ENCODE measurements at places on chromosomes 3 and 15. TPM values are rescaled to one million over a fixed set of nuclear protein-coding genes. Genes with fewer than 3 reads are reported as not detected.

Gene TNFSF10
- not detected for total RNA-seq

GRCh38 chr3:12744326-12744725, 14.7 kb downstream of the TMEM40 start:
- no peak for DNase-seq

DNA sequence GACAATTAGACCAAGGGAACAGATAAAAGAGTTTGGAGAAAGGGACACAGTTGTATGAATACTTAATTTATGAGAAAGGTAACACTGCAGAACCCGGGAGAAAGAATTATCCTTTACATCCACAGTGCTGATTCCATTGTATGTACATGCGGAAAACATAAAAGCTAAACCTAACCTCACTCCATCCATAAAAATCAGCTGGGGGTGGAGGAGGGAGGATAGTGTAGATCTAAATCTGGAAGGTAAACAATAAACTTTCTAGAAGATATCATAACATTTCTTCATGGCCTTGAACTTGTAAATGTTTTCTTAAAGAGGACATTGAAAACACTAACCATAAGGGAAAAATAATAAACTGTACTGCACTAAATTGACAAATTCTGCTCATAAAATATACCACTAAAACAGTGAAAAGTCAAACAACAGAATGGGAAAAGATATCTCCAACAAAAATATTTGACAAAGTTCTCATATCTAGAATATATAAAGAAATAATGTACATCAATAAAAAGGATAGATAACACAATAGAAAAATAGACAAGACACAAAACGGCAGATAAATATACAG, 220.5 kb downstream of the DPH6 start:
- no peak for DNase-seq

Gene C3orf49
- not detected for total RNA-seq

DNA sequence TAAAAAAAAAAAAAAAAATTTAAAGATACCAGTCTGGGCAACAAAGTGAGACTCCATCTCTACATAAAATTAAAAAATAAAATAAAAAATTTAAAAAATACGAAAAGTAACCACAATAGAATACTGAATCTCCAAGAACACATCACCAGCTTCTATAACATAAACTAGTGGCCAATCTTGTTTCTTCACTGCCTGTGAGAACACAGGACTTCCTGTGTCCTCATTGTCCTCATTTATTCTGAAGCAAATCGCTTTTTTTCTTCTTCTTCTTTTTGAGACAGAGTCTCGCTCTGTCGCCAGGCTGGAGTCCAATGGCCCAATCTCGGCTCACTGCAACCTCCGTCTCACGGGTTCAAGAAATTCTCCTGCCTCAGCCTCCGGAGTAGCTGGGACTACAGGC, 28.6 kb upstream of the RAB7A start:
- no peak for DNase-seq

GRCh38 chr3:126923423-126923822, 59.5 kb upstream of the PLXNA1 start:
- DNase-seq = no peak

GRCh38 chr3:72308641-72309040, 523.7 kb upstream of the PROK2 start:
- DNase-seq = no peak

DNA sequence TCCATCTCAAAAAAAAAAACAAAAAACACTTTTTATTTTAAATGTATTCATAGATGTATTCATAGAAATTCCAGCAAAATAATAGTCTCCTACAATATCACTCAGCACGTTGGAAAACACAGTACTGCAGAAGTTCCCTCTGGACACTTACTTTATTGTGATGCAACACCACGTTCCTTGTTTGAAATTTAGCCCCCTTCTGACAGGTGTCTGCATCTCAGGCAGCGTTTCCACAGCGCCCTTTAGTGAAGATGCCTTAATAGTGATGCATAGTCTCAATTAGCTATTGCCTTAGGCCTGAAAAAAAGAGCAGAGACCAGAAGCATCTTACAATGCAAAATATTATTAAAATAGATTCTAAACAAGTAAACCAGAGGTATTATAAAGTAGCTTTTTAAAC, 20.3 kb downstream of the IL12A start:
- no peak for DNase-seq

Gene CRABP1
- 314 TPM for total RNA-seq

Gene ASB7
- total RNA-seq = 14.5 TPM

DNA sequence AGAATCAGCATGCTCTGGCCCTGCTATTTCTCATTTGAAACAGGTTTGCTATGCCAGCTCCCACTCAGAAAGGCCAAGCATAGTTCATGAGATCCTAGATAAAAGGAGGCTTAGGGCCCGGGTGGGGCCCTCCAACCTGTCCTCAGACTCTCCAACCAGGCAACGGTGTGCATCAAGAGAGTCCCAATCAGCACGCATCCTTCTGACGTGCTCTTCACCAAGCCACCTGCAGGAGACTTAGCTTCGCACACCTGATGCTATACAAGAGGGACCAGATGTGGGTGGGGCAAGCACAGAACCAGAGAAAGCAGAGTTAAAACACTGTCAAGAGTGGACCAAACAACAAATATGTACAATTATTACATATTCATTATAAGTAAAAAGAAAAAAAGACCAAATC, 17.3 kb downstream of the STIMATE start:
- DNase-seq = no peak

Gene CCK
- not detected for total RNA-seq

- no peak for DNase-seq
These were observed 11.2 kb downstream of the EXD1 start for GRCh38 chr15:41219381-41219780.

- no peak for DNase-seq
These were observed 52.1 kb upstream of the MYRIP start for GRCh38 chr3:39757307-39757706.

DNA sequence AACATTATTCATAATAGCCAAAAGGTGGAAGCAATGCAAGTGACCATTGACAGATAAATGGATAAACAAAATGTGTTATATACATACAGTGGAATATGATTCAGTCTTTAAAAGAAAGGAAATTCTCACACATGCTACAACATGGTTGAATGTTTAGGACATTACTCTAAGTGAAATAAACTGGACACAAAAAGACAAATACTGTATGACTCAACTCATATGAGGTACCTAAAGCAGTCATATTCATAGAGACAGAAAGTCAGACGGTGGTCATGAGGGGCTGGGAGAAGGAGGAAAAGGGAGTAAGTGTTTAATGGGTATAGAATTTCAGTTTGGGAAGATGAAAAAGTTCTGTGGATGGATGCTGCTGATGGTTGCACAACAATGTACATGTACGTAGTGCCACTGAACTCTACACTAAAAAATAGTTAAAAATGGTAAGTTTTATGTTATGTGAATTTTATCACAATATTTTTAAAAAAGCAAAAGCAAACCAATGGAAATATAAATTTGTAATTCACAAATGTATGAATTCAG, 5.3 kb downstream of the TXNRD3 start:
- DNase-seq = no peak

DNA sequence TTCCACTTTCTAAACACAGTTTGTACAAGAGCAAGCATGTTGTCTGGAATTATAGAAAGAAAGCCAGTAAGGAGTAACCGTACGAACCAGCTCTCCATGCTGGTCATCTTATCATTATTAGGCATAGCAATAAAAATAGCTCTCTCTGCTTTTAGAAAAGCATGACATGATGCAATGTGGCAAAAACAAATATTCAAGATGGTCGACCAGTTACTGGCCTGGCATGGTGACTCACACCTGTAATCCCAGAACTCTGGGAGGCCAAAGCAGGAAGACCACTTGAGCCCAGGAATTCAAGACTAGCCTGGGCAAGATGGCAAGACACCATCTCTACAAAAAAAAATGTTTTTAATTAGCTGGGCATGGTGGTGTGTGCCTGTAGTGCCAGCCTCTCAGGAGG, 2.6 kb upstream of the MAP4 start:
- no peak for DNase-seq

GRCh38 chr3:116198087-116198486, 247.2 kb downstream of the LSAMP start:
- DNase-seq = no peak

DNA sequence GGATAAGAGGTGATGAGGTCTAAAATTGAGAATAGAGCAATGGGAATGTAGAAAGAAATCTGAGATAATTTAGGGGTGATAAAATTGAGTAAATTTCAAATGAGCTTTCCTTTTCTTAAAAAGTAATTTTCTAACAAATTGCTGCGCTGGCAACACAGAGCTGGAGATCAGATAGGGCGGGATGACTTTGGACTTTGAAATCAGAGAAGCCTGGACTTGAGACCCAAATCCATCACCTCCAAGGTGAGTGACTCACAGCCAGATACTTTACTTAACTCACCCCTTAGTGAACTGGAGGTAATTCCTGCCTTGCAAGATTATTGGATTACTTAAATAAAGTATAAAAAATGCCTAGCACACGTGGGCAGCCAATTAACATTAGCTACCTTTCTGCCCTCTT, 80.8 kb downstream of the P2RY1 start:
- no peak for DNase-seq

Gene CHRNA5
- total RNA-seq = 55.3 TPM

Gene KNG1
- total RNA-seq = not detected

- no peak for DNase-seq
These were observed 722.0 kb upstream of the CFAP20DC start for GRCh38 chr3:59771768-59772181.

Gene C3orf20
- total RNA-seq = not detected
